ENCODE measurements at places on chromosomes 12 and 14.
A peak's percentile ranks its signal among the peaks of the same experiment; 100 is the strongest.

- no peak for DNase-seq
Measured at GRCh38 chr14:77615361-77616132, 890 bp downstream of the SPTLC2 start.

DNA sequence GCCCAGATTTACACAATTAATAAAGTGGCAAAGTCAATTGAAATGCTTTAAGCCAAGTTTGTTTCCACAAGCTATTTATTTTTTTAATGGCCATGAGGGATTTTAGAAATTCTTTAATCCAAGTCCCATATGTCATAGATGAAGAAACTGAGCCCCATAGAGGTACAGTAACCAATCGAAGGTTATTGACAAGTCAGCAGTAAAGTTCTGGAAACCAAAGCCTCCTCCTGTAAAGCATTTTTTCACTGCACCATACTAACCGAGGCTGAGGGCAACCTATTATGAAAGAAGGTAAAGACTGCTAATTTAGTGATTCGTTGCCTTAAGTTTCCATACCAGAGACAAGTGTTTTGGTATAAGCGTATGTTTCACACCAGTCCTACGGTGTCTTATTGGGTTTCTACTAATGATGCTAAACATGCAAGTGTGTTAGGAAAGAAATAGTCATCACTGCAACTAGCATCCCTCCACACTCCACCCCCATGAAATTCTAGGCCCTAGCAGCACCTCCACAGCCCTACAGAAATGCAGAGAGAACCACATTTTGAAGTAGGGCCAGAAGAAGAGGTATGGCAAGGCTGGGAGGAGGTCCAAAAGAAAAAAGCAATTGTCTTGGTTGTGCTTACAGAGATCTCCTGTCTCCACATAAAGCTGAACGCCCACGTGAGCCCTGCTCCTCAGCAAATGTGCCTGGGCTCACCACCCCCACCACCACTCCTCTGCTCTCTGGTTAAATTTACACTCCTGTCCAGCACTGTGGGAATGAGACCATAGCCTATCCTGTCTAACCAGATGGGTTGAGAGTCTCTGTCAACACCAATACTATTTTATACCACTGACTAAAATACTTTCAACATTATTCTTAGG is 271.1 kb upstream of the G2E3 start:
- no peak for DNase-seq

DNA sequence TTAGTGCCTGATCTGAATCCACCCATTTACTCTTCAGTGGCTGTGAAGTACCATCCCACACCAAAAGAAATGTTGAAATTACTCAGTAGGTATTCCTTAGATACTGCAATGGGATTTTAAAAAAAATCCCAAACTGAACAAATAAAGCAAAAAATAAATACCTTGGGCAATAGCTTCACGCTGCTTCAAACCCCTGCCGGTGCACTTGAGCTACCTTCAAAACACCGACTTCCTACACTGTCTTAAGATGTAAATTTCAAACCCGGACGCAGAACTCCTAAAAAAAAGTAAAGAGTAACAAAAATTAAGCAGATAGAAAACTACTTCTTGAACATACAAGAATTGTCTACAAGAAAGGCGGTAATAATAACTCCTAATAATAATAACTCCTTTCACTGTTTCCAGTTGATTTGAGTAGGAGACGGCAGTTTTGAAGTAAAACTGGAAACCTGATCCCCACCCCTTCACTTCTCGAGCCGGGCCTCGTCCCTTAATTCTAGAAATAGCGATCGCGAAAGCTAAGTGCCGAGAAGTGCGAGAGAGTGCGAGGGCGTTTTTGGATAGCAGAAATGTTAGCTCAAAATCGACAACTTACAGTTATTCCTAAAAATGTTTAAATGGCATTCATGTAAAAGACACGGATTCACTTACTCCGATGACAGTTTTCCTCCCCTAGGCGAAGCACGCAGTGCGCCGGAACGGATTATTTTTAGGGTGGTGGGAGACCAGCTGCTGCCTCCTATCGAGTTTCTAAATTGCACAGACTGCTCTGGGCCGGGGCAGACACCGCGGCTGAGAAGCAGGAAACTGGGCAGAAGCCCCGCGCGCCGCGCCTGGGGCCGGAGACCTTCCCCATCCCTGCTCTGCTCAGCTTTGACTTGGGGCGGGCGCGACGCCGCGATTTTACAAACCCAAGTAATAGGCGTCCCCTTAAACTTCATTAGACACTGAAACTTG is at the start of gene ABCC9:
ABCC9 (minus strand) TSS at position 878 of the 957 bp plus-strand sequence. CDS start 4,752 bp downstream, outside the sequence.
- peak; percentile 16 for DNase-seq

- no peak for DNase-seq
Measured at GRCh38 chr14:22517117-22517720, 71.8 kb downstream of the DAD1 start.

DNA sequence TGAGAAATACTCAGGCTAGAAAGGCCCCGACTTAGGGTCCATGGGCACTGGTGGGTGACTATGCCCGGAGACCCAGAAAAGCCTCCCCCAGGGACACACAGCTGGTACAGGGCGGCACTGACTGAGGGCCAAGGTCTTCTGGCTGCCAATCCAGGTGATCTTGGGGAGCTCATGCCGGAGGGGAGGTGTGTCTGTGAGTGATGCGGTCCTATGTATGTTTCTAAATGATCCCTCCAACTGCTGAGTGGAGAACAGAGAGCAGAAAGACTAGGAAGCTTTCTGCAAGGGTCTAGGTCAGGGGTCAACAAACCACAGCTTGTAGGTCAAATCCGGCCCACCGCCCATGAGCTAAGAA is 391 bp downstream of the SERPINA4 start:
- no peak for DNase-seq

- peak; percentile 80 for DNase-seq
Measured at GRCh38 chr12:57836442-57837375, 9.8 kb downstream of the CTDSP2 start.

- DNase-seq = no peak
Measured at GRCh38 chr14:72999316-72999715, 27.6 kb downstream of the ZFYVE1 start.

GRCh38 chr12:113043240-113043639 is 13.3 kb upstream of the DTX1 start:
- DNase-seq = no peak

- DNase-seq = no peak
Measured at GRCh38 chr12:79033788-79034187, 169.2 kb downstream of the SYT1 start.

DNA sequence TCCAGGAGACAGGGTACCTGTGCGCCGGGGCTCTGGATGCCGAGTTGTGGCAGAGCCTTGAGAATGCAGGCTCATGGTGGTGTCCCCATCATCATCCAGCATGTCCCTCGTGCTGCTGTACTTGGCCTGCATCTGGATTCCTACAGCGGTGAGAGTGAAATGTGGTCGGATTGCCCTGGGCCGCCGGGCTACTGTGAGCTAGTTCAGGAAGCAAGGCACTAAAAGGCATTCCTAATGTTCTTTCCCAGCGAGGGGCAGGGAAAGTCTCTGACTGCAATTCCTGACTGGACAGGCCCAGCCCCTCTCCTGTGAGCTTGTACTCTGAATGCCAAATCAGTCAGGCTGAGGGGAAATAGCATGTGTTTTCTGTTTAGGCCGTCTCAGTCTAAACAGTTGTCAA is at the start of gene CLEC1A:
CLEC1A (minus strand) TSS at position 195 of the 400 bp plus-strand sequence; CDS start at position 132, 63 bp downstream.
- DNase-seq = no peak

- no peak for DNase-seq
Measured at GRCh38 chr12:41967668-41968500, 176.8 kb downstream of the GXYLT1 start.

GRCh38 chr14:96799489-96800054 is 2.4 kb downstream of the VRK1 start:
- no peak for DNase-seq

DNA sequence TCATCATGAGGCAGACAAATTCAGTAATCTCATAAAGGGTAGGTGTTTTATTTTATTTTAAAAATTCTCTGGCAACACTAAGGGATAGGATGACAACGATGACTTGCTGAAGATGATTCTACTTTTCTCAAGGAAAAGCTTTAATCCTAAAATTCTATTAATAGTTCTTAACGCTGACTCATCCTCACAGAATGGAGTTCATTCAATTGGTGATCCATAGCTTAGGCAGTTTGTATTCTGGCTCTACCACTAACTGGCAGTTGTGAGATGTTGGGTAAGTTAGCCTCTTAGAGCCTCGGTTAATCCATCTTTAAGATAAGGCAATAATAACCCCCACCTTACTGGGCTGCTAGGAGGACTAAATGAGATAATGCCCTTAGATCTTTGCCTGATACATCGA is 116.3 kb downstream of the RTN1 start:
- DNase-seq = no peak

DNA sequence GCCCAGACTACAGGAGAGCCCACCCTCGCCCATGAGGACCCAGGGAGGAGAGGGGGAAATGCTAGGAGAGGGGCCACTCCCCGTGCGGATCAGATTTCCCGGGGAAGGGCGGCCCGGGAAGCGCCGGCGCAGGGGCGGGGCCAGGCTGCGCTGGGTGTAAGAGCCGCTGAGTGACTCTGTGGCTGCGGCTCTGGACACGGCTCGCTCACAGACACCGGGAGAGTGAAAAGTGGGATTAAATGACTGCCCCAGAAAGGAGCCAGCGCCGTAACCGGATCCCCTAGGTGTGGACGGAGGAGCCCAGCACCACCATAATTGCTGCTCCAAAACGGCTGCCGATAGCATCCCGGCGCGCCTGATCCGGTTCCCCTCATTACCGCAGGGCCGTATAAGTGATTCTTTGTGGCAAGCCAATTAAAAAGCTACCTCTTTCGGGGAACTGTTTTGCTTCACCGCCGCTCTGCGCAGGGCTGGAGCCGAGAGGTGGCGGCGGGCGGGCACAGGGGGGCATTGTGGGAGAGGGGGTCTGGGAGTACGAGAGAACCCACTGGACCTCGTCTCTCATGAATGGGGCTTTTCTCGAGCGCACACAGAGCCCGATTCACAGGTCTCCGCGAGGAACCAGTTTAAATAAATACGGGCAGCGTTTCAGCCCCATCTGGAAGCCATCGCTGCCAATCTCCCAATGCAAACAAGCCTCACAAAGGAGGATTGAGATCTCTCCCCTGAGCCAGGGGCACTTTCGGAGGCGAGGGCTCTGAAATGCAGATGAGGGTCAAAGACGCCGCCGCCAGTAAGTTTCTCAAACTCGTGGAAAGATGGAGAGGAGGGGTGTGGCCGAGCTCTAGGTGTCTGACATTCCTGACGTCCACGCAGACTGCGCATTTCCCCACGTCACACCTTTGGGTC is 2.5 kb downstream of the COL2A1 start:
- peak; percentile 20 for DNase-seq

DNA sequence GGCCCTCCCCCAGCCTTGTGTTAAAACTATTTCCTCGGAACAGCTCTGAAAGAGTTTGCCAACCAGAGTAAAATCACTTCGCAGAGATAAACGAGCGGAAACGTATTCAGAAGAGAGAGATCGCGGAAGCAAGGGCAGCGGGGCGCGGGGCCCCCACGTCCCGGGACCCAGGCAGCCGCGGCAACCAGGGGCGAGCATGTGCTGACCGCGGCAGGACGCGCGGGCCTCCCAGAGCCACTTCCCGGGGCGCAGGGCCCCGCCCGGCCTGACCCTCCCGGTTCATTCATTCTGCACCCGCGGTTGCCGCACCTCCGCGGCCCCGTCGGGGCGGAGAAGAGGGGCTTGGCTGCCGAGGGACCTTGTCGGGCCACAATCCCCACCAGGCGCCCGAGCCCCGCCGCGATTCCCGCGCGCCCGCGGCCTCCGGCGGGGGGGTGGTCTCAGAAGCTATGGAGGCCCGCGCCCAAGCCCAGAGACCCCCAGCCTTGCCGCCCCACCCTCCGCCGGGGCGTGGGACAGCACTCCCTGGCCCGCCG is 598 bp downstream of the UBE2N start:
- no peak for DNase-seq

DNA sequence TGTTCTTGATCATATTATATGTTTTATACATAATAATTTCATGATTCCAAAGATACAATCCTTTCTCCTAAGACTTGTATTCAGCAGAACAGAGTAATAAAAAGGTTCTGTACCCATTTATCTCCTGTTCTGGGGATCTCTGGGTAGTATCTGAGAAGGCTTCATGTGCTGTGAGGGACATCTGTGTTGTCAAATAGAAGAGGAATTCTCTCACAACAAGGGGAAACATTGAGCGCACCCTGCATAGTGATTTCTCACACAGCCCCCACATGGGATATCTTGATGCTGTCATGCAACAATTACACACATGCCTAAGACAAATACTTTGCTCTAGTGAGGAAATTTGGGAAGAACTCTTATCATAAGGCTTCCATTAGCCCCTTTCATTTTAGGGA is 101.8 kb upstream of the ATF1 start:
- no peak for DNase-seq

GRCh38 chr12:52358575-52359350 is 8.5 kb downstream of the KRT85 start:
- DNase-seq = no peak

DNA sequence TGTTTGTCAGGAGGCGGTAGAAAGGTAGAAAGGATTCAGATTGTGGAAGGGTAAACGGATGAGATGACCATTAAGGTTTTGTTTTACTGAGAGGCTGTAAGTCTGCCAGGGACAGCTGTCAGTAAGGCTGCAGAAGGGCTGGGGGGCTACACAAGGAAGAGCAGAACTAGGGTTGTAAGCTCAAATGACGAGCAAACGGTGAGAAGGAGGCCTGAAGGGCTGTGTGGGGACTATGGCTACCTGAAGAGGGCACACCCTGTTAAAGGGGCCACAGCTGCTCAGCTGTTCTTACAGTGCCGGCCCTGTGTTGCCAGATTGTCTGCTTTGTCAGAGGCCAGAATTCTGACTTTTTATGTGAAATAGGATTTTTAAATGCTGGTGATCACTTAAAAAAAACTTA is 19.1 kb downstream of the VASH1 start:
- no peak for DNase-seq

DNA sequence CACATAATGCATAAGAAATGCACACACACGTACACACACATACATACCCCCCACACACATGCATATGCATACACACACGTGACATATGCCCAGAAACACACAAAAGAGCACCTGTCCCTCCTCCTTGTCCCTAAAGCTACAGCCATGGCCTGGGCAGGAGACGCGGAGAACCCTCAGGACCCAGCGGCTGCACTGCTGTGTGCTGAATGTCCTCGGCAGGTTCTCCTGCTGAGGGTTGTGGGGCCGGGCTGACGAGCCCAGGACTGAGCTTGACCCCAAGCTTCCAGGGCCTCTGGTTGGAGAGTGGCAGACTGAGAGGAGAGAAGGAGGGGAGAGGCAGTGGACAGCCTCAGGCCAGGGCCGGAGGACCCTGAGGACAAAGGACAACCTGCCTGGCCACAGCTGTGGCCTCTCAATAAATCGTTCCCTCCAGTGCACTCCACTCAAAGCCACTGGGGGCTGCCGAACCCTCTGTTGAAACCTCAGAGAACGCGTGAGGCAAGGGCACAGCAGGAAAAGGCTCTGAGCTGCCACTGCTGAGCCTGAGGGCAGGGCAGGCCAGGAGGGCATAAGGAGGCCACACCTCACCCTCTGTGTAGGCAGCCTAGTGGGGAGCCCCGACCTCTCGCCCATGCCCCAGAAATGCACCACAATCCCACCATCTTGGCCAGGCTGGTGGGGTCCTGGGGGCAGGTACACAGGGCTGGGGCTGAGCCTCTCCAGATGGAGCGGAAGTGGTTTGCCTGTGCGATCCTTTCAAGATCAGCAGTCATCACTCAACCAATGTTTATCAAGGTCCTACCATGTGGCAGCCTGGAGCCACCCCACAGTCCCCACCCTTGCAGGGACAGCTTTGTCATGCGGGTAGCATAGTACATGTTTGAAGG is 3.1 kb downstream of the CACNA2D4 start:
- DNase-seq = no peak

- no peak for DNase-seq
Measured at GRCh38 chr12:48015954-48016353, 11.7 kb upstream of the COL2A1 start.
